ENCODE measurements at places on chromosomes 16 and 17.

- DNase-seq = no peak
These were observed 17.9 kb downstream of the UTP4 start for GRCh38 chr16:69150146-69150865.

GRCh38 chr16:76639685-76640289 lies 362.6 kb downstream of the CNTNAP4 start:
- no peak for DNase-seq

DNA sequence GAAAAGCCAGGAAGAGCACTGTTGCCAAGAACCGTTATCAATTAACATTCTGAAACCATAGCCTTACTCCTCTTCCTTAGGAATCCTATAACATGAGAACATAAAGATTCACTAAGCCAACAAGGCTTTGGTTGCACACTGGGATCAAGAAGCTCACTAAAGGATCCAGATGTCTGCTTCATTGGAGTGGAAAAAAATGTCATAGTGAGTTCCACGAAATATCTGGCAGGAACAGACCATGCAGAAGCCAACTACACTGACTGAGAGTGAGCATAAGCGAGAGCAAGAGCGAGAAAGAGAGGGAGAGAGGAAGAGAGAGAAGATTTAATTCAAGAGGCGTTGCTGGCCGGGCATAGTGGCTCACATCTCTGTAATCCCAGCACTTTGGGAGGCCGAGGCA lies 13.4 kb upstream of the MEIOC start:
- no peak for DNase-seq

DNA sequence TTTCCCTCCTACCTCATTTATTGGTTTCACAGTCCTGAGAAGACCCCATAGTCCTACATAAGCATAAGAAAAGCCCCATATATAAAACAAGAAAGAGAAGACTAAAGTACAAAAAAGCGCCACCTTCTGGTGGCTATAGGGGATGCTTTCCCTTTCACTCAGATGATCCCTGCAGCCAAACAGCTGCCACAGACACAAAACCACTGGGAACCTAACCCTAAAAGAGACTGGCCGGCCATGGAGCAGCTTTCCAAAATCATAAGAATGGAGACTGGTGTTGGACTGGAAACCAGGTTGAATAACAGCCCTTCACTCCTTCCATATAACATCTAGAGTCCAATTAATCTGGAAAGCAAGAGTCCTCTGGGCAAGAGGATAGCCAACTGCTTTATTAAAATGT lies 11.4 kb downstream of the DYNC1LI2 start:
- DNase-seq = no peak

- DNase-seq = no peak
These were observed 17.2 kb upstream of the NUDT16L1 start for GRCh38 chr16:4675864-4676786.

- DNase-seq = no peak
These were observed 38.6 kb downstream of the SKAP1 start for GRCh38 chr17:48391444-48391843.

- no peak for DNase-seq
These were observed 6.0 kb downstream of the CIITA start for GRCh38 chr16:10883004-10883403.

DNA sequence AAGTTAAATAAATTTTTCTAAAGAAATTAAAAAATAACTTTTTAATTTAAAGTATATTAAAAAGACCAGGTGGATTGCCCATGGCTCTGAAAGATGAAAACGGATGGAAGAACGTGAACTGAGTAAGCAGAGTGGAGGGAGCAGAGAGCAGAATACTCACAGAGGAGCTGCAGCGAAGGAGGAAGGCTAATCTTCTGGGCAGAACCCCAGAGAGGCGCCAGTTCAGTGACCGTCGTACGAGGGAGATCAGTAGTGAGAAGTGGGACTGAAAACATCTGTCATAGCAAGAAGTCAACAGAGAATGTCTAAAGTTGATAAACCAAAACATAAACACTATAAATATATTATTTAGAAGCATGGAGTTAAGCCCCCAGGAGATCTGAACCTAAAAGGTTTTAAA lies 34.9 kb downstream of the UBE2G1 start:
- DNase-seq = no peak

DNA sequence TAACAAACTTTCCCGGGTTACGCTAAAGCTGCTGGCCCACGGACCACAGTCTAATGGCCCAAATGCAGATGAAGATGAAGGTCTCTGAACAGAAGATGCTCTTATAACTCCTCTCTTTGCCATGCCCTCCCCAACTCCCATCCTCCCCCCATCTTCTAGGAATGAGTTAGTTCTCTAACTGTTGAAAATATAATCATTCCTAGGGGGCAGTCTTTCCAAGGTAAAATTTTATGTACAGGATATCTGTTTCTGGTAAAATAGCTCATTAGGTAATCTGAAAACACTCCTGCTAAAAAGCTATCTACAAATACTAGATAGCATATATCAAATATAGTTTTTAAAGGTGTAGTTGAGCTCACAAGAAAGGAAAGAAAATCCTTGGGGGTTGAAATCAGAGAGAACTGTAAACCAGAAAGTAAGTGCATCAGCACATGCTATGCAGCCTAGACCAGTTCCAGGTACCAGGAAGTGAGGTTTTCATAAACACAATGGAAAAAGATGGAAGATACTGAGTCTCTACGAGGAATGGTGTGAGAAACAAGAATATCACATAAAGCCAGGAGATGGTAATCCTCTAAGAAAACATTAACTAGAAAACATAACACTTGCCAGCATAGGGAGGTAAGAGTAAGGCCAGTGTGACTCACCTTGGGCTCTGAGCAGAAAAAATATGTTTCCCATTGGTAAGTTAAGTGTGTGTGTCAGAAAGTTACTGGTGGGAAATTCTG lies 38.1 kb downstream of the CMC2 start:
- no peak for DNase-seq

DNA sequence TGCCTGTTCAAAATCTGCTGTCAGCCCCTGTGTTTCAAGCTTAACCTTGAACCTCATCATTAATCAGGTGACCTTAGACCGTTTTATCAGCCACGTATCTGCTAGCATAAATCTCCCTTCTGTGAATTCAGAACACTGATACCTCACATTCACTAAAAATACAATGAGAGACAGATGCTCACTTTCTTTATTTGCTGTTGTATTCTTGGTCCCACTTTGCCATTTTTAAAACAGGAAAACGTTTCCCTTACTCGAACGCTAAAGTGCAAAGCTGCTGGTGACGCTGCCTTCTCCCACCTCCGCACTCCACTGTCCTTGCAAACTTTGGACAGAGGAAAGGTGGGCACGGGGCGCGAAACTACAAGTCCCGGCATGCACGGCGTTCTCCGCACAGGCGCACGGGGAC lies 220 bp upstream of the ARHGAP44 start:
- DNase-seq = no peak

DNA sequence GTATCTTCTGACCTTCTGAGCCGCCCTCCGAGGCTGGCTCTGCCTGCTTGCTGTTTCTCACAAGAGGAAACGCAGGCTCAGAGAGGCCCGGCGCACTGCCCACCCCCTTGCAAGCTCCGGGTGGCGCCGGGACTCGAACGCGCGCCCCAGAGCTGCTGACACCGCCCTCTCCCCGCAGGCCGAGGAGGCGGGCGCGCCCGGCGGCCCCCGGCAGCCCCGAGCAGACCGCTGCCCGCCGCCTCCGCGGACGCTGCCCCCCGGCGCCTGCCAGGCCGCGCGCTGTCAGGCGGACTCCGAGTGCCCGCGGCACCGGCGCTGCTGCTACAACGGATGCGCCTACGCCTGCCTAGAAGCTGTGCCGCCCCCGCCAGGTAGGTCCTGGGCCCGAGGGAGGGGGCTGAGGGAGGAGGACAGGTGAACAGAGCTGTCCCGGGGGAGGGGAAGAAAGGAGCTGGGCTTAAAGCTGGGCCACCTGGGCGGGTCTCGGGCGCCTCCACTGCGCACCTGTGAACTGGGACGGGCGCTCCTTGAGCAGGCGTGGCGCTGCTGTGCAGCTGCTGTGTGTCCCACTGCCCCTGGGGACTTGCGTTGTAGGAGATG lies 18.2 kb downstream of the WFDC1 start:
- no peak for DNase-seq

DNA sequence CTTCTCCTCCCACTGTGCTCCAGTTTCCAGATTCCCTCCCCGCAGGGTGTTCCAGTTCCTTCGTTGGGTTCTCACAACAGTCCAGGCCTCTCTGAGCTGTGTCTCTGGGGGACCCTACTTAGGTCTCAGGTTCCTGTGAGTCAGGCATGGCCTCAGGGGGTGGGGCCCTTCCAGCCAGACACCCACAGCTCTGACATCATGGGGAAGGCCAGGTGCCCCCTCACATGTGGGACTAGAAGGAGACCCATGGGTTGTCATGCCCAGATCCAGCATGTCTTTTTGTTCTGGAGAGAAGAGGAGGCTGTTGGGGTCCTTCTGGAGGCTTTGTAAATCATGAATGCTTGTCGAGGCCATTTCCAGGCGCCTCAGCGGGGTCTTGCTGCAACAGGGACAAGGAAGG lies 32.0 kb upstream of the NDRG4 start:
- DNase-seq = no peak

GRCh38 chr17:79914813-79915740 lies 75.8 kb upstream of the CBX4 start:
- no peak for DNase-seq

GRCh38 chr17:76986365-76986764 lies 118.2 kb downstream of the MGAT5B start:
- DNase-seq = no peak

DNA sequence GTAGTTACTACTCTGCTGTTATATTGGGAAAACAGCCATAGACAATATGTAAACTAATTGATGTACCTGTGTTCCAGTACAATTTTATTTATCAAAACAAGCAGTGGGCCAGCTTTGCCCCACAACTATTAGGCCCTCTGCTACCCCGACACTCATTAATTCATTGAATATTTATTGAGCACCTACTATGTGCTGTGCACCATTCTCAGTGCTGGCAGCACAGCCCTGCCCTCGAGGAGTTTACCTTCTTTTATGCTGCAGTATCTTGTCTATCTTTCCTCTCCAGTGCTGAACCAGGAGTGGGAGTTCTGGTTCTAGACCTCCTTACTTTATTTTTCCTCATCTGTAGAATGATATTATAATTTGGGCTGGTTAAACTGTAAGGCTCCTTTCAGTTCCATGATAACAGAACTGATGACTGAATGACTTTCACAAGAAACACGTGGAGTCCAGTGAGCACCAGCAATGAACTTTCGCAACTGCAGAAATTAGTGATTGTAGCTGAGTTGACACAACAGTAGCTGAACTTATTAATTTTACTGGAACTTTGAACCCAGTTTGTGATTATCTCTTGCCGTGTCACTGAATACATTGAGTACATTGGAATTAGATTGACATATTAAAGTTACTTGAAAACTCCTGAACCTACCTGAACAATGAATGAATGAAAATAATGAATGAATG lies 2.4 kb downstream of the GOSR2 start:
- no peak for DNase-seq

- no peak for DNase-seq
These were observed 44.9 kb upstream of the POLR3E start for GRCh38 chr16:22252317-22252716.

Measured in stimulated activated CD8-positive, alpha-beta memory T cell treated with anti-CD3 and anti-CD28 coated beads, Interleukin-7, amount 100 ng/mL, for 24 hours (primary cell).